ENCODE measurements at places on chromosomes 4 and X. TPM values are rescaled to one million over a fixed set of nuclear protein-coding genes. Genes with fewer than 3 reads are reported as not detected.

The POU3F4 gene
- total RNA-seq = not detected

The CT55 gene
- not detected for total RNA-seq

The PITX2 gene
- 0.18 TPM for total RNA-seq

The LUZP4 gene
- total RNA-seq = not detected

The CENPI gene
- 4.3 TPM for total RNA-seq

The ABCG2 gene
- 0.90 TPM for total RNA-seq

The NLGN3 gene
- 1.5 TPM for total RNA-seq

The TMEM150C gene
- total RNA-seq = 1.9 TPM

The STARD8 gene
- total RNA-seq = 1.1 TPM

The CSAG1 gene
- not detected for total RNA-seq

The RHOXF2 gene
- total RNA-seq = not detected

The MAGEA9 gene
- not detected for total RNA-seq

The DOCK11 gene
- 60.8 TPM for total RNA-seq

The KIT gene
- 0.49 TPM for total RNA-seq

The GAGE12E gene
- total RNA-seq = not detected

The XPNPEP2 gene
- 3.6 TPM for total RNA-seq

The CXorf49B gene
- not detected for total RNA-seq

The RRH gene
- total RNA-seq = not detected

The AP1AR gene
- total RNA-seq = 25.8 TPM

The UGT2B15 gene
- not detected for total RNA-seq
